ENCODE measurements at places on chromosomes 12 and 14. TPM values are rescaled to one million over a fixed set of nuclear protein-coding genes. Genes with fewer than 3 reads are reported as not detected.

GAS2L3 gene
- 29.4 TPM for total RNA-seq

ENDOU gene
- 3.7 TPM for total RNA-seq

OTUB2 gene
- 3.0 TPM for total RNA-seq

TCL1A gene
- not detected for total RNA-seq

TPH2 gene
- not detected for total RNA-seq

PMEL gene
- total RNA-seq: 136 TPM

- DNase-seq: no peak
These were observed 55.4 kb downstream of the SETD3 start for GRCh38 chr14:99425272-99425681.

DNA sequence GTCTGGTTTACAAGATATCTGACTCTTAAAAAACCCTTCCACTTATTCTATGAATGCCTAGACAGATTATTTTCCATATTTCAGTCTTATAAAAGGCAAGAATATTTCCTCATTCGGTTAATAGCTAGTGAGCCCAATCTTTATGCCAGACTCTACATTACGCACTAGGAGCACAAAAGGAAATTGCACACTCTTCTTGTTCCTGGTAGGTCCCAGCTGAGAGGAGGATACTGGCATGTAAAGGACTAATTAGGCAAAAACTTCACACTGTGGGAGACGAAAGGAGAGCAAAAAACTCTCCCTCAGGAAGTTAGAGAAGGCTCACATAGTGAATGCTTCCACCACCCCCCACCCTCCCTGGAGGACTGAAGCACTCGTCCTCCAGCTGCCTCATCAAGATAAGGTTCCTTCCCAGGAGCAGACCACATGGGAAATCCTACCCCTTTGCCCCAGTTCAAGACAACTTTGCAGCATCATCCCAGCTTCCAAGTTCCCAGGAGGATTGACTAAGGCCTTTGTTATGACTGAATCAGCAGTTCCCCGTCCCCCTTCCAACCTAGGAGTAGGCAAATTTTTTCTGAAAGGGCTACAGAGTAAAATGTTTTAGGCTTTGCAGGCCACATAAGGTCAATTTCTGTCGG is 14.5 kb downstream of the CAPZA3 start:
- no peak for DNase-seq

- DNase-seq: no peak
These were observed 63.9 kb downstream of the ITPK1 start for GRCh38 chr14:93051600-93052546.

DNA sequence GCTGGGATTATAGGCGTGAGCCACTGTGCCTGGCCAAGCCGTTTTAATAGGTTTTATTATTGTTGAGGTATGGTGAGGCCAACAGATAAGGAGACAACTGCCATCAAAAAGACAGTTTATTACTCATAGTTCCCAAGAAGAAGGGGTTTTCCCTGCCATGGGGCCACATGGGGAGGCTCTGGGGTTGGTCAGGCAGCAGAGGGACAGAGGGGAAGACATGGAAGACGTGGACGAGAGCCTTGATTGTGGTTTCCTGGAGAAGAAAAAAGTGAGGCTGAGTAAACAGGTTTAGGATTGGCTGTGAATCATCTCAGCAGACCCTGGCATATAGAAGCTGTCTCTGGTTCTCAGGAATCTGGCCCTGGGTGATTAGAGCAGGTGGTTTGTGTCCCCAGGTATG is 69.9 kb downstream of the FOXN4 start:
- DNase-seq: no peak

DNA sequence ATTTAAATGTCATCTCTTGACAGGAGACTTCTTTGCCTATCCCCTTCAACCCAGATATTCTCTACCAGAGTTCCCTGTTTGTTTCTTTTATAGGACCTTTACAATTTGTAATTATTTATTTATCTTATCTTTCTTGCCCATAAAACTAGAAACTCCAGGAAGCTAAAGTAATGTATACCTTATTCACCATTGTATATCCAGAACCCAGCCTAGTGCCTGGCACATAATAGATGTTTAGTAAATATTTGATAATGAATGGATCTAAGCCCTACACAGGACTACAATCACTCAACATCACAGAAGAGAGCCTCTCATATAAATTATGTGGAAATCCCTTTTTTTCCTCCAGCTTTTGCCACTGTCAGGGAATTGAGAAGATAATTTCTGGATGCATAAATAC is 125.6 kb upstream of the CNOT2 start:
- DNase-seq: no peak

GRCh38 chr12:47206450-47207339 is 126.9 kb upstream of the AMIGO2 start:
- DNase-seq: no peak

DNA sequence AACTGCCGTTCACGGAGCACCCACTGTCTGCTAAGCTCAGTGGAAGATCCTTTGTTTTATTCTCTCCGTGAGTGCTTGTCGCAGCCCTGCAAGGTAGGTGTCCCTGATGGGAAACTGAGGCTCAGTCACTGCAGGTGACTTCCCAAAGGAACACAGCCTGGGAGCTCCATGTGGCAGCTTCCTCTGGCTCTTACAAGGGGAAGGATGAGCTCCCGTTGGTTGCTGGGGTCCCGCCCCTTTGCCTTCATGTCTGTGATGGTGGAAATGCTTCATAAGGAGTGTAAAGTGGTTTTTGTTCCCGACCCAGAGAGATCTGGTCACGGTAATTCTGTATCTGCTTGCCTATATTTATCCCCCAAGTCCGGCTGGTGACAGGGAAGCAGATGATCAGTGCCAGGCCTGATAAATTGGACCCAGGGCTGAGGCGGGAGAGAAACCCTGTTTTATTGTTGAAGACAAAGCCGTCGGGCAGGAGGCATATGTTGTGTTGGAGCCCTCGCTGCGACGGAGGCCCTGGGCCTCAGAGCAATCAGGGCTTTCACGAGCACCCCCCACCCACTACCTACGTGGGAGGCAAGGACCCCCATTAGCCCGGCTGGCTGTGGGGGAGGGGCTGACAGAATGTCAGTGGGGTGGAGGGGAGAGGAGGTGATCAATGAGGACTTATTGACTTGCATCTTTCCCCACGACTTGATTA is 91.9 kb downstream of the KIF26A start:
- no peak for DNase-seq

DNA sequence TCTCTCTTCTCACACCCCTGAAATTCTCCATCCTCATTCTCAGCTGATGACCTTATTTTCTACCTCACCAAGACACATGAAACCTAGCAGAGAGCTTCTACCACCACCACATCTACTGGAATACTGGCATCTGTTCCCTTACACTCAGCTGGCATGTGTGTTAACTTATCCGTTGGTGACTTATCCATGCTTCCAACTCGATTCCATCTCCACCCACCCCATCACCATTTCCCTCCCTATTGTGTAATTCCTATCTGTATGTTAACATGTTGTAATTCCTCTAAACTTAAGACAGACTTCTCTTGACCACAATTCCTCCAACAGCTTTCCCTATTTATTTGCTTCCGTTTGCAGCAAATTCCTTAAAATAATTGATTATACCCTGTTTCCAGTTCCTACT is 15.4 kb downstream of the C1S start:
- no peak for DNase-seq

- no peak for DNase-seq
These were observed 1.7 kb upstream of the CFAP251 start for GRCh38 chr12:121916719-121917118.

- DNase-seq: no peak
These were observed 40.6 kb downstream of the ZDHHC17 start for GRCh38 chr12:76804435-76804976.

- no peak for DNase-seq
These were observed 99.7 kb upstream of the PLEKHG7 start for GRCh38 chr12:92602930-92603623.

GRCh38 chr14:80906336-80906735 is 35.2 kb downstream of the CEP128 start:
- DNase-seq: no peak

Data from type B pancreatic cell (in vitro differentiated cells).